ENCODE measurements at places on chromosomes 2 and 18.

DNA sequence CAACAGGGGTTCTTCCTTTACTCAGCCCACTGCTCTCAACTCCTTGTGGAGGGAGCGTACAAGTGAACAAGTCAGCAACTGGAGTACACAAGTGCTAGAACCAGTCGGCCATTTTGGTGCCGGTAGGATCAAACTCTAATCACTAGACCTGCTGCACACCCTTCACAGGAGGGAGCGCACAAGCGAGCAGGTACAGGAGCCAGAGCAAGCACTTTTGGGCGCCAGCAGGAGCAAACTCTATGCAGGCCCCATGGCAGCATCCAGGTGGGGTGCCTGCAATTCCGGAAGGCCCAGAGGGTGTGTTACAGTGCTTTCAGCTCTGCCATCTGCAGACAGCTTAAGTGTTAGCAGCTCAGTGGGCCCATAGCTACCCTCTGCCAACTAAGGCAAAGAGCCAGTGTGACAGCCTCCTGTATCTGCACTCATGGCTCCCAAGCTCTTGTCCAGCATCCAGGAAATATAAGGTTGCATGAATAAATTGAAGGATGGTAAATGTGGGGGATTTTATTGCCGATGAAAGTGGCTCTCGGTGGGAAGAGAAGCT lies 426.1 kb downstream of the DCC start:
- DNase-seq = no peak

GRCh38 chr2:135473567-135473966 lies 57.5 kb downstream of the ZRANB3 start:
- peak; percentile 16 for DNase-seq

DNA sequence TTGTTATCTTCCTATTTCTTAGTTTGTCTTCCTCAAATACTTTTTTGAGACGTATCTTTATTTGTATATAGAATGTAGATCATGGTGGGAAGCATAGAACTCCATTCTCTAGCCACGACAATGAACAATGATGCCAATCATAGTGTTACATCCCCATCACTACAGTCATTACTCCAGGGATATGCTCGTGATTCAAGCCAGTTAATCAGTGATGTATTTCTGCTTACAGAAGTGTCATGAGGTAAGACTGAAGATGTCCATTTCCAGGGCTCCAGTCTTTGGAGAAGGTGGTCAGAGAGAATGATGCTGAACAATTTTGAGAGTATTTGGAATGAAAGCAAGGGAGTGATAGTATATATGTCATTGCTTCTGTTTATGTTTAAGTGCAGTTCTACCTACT lies 777.2 kb upstream of the TMEFF2 start:
- DNase-seq = no peak

- no peak for DNase-seq
Measured at GRCh38 chr18:29912351-29912750, 1130.2 kb downstream of the DSC3 start.

DNA sequence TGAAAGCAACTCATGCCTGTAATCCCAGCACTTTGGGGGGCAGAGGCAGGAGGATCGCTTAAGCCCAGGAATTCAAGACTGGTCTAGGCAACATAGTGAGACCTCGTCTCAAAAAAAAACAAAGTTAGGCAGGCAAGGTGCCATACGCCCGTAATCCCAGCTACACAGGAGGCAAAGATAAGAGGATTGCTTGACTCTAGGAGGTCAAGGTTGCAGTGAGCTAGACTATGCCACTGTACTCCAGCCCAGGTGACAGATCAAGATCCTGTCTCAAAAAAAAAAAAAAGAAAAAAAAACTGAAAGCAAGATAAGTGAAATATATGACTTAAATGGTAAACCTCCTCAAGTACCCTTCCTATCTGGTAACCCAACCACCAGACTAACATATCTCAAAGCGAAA lies 59.8 kb downstream of the USP34 start:
- no peak for DNase-seq

DNA sequence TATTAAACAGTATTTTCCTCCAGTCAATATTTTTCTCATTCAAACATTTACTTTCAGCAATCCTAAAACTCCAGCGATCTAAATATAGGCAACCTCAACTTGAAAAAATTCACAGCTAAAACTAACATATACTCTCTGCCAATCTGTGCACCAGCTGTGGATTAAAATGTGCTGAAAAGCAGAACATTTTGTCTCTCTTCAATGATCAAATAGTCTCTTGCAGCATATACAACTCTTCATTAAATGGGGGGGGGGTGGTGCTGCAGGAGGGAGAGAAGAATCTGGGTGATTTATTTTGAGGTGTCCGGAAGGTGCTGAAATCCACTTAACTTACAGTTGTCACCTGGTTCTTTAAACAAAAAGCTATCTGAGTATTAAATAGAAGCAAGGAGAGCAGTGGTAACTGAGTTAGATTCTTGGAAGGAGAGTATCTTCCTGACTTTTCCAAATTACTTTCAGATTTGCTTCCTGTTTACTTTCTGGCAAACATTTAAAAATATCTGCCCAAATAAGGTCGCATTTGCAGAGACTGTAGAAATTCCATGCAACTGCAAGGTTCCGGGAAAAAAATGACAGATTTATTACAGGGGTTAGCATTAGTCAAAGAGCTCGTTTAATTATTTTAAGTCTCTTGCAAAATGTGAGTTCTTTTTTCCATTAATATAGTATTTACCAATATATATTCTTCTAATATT lies 904.7 kb upstream of the ACVR2A start:
- DNase-seq = no peak

DNA sequence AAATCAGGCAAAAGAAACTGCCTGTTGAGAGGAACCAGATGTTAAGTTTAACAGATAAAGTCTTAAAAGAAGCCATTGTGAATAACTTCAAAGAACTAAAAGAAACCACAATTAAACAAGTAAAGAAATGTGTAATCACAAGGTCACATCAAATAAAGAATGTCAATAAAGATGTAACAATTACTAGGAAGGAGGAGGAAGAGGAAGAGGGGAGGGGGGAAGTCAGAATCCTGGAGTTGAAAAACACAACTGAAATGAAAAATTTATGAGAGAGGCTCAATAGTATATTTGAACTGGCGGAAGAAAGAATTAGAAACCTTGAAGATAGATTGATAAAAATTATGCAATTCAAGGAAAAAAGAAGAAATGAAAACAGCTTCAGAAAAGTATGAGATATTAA lies 88.4 kb upstream of the CRIM1 start:
- no peak for DNase-seq

GRCh38 chr2:54726940-54727339 lies 3.5 kb downstream of the EML6 start:
- DNase-seq = no peak

GRCh38 chr2:64865073-64865830 lies 123.9 kb upstream of the SLC1A4 start:
- DNase-seq = peak; percentile 43

- DNase-seq = no peak
Measured at GRCh38 chr2:127584516-127585033, 49.1 kb downstream of the MYO7B start.

DNA sequence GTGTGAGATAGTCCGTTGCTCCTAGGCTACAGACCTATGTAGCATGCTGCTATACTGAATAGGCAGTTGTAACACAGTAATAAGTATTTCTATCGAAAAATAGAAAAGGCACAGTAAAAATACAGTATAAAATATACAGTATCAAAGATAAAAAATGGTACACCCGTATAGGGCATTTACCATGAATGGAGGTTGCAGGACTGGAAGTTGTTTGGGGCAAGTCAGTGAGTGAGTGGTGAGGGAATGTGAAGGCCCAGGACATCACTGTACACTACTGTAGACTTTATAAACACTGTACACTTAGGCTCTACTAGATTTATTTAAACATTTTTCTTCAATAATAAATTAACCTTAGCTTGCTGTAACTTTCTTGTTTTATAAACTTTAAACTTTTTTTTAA lies 3.5 kb downstream of the MAP3K20 start:
- no peak for DNase-seq

DNA sequence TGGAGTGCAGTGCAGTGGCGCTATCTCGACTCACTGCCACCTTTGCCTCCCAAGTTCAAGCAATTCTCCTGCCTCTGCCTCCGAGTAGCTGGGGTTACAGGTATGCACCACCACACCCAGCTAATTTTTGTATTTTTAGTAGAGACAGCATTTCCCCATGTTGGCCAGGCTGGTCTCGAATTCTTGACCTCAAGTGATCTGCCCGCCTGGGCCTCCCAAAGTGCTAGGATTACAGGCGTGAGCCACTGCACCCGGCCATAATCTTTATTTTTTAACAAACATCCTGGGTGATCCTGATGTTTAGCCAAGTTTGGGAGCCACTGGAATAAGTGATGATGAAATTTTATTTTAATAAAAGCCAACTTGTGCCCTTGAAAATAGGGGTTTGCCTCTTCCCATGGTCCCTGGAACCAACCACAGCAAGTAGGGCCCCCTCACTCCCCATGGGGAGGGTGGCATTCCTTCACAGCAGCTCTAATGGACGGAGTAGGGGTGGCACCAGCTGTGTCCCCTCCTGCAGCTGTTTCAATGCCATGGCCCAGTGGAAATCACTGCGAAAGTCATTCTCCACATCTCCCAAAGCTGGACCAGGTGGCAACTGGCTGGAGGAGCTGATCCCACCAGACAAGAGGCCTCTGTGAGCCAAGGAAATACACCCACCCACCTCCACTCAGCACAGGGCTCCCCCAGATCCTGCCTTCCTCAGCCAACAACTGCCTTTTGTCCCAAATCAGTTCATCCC lies 194.8 kb downstream of the ZFP36L2 start:
- no peak for DNase-seq

GRCh38 chr2:28544405-28544921 lies 48.6 kb downstream of the PLB1 start:
- peak; percentile 49 for DNase-seq

DNA sequence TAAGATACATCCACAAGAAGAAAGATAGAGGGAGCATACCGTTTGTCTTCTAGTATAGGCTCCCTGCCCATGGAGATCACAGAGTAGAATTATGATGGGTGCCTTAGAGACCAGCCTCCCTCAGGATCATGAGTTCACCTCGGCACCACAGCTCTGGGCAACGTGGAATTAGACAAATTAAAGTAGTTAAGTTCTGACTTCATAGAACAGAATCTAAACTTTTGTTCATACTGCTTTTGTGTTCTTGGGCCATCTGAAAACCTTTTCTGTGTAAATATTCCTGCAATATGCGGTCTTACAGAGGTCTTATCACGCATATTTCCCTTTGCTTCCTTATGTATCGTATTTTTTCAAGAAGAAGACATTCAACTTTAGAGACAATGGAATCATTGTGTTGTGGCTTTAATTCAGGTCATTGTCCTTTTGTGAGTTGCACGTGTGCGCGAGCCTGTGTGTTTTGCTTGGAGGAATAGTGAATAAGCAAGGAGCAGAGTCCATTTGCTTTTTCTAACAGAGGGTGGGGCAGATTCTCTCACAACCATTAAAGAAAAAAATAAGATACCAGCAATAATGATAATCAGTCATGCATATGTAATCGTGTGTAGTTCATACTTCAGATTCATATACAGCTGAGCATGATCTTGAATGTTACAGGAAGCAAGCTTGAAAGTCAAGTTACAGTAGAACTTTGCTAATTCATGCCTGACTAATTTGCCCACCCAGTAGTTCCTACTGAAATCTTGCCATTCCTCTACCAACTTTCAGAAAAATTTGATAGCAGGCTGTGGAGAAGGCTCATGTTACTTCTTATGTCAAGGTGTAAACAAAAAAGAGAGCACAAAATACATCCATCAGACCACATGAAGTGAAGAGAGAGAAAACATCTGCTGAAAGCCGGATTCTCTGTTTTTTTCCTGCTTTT lies 243.6 kb downstream of the NEDD4L start:
- DNase-seq = no peak

DNA sequence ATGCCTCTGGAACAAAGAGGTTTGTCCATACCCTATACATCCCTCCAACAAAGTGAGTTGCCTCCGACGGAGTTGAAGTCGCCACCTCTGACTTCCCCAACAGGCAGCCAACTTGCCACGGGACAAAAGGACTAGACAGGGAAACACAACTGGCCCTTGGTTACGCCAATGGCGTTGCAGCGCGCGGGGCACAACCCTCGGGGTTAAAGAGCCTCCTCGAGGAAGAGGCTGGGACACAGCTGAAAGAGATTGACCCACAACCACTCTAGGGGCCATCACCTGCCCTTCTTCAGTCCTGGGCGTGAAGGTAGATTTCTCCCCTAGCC lies 545 bp downstream of the GTF3C2 start:
- DNase-seq = peak; percentile 49

DNA sequence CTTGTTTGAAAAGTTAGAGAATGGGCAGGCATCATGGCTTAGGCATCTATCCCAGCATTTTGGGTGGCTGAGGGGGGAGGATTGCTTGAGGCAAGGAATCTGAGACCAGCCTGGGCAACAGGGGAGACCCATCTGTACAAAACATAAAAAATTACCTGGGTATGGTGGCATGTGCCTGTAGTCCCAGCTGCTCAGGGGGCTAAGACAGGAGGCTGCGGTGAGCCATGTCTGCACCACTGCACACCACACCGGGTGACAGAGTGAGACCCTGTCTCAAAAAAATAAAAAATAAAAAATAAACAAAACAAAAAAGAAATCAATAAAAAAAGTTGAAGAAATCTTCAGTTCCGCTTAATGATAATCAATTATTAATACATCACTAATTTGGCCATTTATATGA lies 146.5 kb downstream of the CDH7 start:
- no peak for DNase-seq

DNA sequence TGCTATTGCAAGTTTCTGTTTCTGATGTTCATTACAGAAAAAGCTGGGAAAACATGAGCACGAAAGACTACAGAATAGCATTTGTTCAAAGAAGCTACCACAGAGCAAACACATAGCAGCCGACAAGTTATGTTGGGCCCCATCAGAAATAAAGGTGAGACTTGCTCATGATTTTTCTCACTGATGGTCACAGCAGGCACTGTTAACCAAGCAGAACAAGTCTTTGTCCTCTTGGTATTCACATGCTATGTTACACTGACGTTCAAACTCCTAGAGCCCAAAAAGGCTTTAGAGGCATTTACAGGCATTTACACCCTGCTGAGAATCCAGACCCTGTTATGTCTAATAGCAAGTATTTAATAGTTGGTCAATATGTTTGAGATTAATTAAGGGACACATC lies 235.0 kb upstream of the HNMT start:
- DNase-seq = no peak

GRCh38 chr2:213806125-213806726 lies 522.0 kb downstream of the SPAG16 start:
- no peak for DNase-seq

- DNase-seq = no peak
Measured at GRCh38 chr2:201962774-201963562, 70.7 kb upstream of the FZD7 start.

All from brain microvascular endothelial cell (primary cell).